ENCODE measurements at places on chromosomes 11 and 22.

DNA sequence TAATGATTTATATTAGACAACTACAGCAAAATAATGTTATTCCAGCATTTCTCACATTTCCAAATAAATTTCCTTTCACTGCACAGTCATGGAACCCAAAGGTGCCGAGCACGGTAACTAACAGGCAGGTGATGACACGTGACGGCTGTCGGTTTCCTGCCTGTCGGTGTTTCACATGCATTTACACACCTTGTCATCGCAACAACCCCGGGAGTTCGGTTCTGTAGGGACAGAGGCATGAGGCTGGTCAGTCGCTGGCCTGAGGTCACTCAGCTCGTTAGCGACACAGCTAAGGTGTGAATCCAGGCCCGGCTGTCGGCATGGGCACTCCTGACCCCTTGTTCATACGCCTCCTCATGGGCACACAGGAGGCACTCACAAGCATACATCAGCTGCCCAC is 9.9 kb downstream of the DNAL4 start:
- DNase-seq, result no peak

GRCh38 chr11:35260342-35260985 is 121.5 kb downstream of the CD44 start:
- peak; percentile 69 for DNase-seq

DNA sequence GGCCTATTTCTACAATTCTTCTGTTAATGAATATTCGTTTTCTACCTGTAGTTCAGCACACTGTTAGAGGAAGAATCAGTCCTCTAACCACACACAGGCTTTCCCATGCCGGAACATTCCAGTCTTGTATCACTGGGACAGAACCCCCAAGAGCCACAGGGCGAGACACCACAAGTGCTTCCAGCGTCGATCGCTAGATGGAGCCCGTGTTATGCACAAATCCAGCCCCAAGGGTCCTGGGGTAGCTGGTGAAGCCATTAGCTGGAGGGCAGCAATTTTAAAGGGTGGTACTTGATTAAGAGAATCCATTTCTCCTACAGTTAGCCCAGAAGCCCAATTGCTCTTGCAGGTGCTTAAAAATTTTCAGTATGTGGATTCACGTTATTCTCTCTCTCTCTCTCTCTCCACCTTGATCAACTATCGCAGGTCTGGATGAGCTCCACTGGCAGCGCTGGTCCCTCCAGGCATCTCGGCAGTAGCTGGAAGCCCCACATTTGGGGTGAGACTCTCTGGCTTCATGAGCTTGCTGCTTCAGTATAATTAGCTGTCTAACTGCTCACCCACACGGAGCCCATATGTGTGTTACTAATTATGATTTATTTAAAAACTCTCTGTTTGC is 148.2 kb upstream of the SNX19 start:
- DNase-seq, result peak; percentile 13

DNA sequence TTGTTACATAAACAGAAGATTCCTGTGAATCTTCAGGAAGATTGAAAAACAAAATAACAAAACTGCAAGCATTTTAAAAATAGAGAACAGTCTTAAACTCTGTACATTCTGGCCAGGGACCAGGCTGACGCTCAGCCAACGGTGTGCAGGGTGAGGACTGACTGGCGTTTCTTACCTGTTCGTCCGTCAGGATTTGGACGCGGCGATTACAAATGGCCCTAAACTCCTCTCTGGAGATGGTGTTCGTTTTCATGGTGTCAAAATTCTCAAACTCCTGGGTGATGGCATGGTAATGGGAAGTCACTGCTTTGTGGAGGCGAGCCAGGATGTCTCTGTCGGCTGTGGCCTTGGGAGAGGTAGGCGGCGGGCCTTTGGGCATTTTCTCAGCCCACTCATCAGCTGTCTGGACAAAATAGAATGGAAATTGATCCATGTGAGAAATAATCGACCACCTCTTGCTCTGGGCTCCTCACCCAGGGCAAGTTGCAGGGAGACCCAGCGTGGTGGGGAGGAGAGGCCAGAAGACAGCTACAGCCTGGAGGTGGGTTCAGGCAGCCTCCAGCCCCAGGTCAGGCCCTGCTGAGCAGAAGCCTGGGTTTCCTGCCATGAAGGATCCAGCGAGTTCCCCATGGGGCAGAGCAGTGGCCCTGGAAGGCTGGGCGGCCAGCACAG is 143.0 kb downstream of the MPPED1 start:
- DNase-seq, result no peak

GRCh38 chr22:24159650-24160049 is 21.6 kb upstream of the SUSD2 start:
- DNase-seq, result no peak

- no peak for DNase-seq
These were observed 5.1 kb downstream of the BID start for GRCh38 chr22:17769013-17769715.

DNA sequence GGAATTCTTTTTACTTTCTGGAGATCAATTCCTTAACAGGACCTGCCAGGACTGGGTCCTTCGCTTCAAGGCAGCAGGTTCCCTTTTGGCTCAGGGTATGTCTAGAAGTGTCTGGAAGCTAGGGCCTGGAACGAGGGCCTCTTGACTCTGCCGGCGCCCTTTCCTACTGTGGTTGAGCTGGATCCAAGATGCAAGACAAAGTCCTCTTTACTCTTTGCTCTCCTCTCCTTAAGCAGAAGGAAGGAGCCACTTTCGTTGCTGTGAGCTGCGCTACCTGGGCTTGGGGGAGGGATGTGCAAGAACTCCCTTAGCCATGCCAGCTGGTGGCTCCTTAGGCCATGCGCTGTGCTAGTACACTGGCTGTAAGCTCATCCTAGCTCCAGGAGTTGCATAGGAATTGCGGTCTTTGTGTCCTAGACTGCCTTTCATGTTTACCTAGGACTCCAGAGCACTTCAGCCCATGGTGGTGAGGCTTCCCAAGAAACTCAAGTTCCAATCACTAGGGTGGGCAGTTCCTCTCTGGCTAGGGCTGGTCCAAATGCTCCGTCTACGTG is 18.1 kb downstream of the GLB1L2 start:
- DNase-seq, result no peak

DNA sequence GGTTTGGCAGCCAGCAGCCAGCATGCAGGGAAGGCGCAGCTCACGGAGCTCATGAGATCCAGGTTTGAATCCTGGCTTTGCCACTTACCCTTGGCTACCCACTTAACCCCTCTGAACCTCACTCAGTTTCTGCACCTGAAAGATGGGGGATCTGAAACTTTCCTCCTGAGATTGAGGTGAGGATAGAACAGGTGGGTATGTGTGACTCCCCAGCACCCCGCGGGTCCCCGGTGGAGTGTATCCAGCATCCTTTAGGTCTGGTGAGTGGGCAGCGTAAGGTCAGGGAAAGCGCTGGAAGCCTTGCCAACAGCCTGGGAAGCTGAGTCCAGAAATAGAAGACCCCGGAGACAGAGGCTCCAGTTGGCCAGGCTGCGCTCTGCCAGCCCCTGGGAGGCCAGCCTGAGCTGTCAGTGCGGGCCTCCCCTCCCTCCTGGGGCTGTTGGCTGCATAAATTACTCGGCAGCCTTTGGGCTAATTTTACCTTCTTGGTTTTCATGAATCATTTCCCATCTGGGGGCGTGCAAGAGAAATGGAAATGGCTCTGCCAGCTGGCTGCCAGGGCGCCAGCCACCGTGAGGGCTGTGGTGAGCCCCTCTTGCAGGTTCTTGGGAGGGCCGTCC is 17.6 kb downstream of the PRDM11 start:
- DNase-seq, result no peak

DNA sequence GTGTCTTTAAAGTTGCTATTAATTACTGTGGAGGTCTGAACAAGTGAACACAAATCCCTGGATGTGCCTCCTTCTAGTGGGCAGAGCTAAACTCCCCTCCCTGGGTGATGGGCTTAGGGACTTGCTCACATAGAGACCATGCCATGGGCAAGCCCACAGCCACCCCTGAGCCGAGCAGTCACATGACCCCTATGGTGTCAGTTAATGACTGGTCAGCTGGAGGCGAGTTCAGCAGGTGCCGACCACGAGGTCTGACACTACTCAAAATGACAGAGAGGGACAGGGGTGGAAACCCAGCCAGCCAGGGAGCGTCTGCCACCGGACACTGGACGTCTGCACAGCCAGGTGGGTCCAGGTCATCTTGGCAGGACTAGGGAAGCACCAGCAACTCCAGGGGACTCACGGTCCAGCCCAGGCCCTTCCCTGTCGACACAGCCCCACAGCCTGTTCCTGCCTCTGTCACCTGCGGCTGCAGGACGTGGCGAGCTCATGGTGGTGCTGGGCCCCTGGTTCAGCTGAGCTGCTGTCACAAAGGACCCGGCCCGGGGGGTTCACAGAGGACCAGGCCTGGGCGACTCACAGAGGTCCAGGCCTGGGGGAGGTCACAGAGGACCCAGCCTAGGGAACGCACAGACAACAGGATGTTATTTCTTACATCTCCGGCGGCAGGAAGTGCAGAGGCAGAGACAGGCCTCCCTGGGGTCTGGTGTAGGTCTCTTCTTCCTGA is 135.0 kb downstream of the BRD1 start:
- DNase-seq, result no peak

GRCh38 chr11:77730789-77731188 is 89.7 kb downstream of the RSF1 start:
- DNase-seq, result no peak
